Effector memory CD8-positive, alpha-beta T cell (primary cell): ENCODE measurements at places on chromosomes 5 and 9.
A peak's percentile ranks its signal among the peaks of the same experiment; 100 is the strongest.

GRCh38 chr5:133531594-133531993 is 80.7 kb downstream of the FSTL4 start:
- no peaks in the 10 kb centered on the region for H3K36me3 ChIP-seq
- peaks cover 19% of the 10 kb centered on the region for H3K27me3 ChIP-seq

GRCh38 chr9:95373069-95373681 is 55.7 kb upstream of the FANCC start:
- no peaks in the 10 kb centered on the region for H3K36me3 ChIP-seq
- H3K27ac ChIP-seq, result no peak overlapping the region
- H3K4me3 ChIP-seq, result no peak overlapping the region
- H3K27me3 ChIP-seq, result peaks cover 75% of the 10 kb centered on the region
- DNase-seq, result no peak

DNA sequence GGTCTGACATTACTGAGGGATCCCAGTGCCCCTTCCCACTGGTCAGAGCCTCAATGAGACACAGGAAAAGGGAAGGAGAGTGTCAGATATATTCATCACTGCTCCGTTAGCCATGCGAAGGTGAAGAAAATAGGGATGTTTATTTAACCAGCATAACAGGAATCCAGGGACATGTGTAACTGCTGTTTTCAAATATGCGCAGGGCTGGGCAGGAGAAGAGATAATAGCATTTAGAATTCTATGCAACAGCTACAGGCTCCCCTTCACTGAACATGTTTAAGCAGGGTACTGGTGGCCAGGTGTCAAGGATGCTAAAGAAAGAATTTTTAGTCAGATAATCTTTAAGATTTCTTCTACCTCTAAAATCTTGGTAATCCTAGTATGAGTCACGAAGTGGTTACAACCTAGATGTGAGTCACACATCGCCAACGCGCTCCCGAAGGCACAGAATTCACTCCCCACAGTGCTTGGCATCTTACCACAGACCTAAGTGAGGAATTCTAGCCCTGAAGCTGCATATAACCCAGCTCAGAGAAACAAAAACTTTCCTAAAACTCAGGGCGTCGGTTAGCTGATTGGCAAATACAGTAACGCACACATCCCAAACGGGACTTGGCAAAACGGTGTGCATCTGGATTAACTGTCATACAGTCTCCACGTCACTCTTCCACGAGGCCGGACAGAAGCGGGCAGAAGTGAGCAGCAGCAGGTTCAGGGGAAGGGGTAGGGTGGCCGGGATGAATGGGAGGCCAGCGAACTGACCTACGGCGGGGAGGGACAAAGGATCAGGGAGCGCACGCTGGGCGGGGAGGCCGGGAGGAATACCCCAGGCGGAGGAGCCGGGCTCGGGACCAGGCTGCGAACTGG is 1.1 kb downstream of the CTNNAL1 start:
- H3K4me1 ChIP-seq, result peaks cover 19% of the 10 kb centered on the region
- peaks cover 9% of the 10 kb centered on the region for H3K36me3 ChIP-seq
- DNase-seq, result peak; percentile 2
- peak overlapping the region; percentile 98 for H3K4me3 ChIP-seq
- no peaks in the 10 kb centered on the region for H3K27me3 ChIP-seq

- H3K4me1 ChIP-seq, result peaks cover 5% of the 10 kb centered on the region
- no peak for DNase-seq
- no peaks in the 10 kb centered on the region for H3K27me3 ChIP-seq
- no peak overlapping the region for H3K4me3 ChIP-seq
- peaks cover 13% of the 10 kb centered on the region for H3K36me3 ChIP-seq
Observed at GRCh38 chr9:130051855-130052254, 1.9 kb upstream of the GPR107 start.

DNA sequence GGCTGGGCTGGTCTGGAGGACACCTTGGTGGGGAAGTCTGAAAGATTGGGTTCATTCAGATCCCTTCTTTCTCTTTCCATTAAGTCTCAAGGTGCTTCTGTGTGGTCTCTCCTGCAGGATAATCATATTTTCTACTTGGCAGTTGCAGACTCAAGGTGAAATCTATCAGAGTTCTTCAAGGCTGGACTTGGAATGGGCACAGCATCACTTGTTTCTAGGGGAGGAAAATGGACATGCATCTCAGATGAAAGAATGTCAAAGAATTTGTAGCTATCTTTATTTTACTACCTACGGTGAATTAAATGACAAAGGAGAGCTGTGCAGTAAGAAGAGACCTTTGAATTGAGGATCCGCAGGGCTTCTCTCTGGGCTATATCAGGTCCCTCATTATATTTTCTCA is 69.8 kb upstream of the PAPPA start:
- no peaks in the 10 kb centered on the region for H3K36me3 ChIP-seq
- no peak overlapping the region for H3K4me3 ChIP-seq
- DNase-seq, result no peak
- no peak overlapping the region for H3K27ac ChIP-seq

DNA sequence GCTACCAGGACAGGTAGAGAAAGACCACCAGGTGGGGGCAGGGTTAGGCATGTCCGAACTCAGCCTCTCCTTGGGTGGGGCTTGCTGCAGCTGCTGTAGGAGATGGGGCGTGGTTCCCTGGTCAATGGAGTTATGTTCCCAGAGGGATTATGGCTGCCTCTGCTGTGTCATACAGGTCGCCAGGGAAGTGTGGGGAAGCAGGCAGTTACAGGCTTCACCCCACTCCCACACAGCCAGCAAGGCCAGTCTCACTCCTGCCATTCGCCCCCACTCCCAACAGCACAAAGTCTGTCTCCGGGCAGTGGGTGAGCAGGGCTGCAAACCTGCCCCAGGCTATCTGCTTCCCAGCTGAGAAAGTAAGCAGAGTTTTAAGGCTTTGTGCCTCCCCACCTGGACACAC is 20.0 kb upstream of the CEP72 start:
- peaks cover 51% of the 10 kb centered on the region for H3K27me3 ChIP-seq
- H3K36me3 ChIP-seq, result no peaks in the 10 kb centered on the region

GRCh38 chr5:67896311-67896929 is 319.1 kb upstream of the PIK3R1 start:
- no peak overlapping the region for H3K27ac ChIP-seq
- peaks cover 5% of the 10 kb centered on the region for H3K36me3 ChIP-seq

DNA sequence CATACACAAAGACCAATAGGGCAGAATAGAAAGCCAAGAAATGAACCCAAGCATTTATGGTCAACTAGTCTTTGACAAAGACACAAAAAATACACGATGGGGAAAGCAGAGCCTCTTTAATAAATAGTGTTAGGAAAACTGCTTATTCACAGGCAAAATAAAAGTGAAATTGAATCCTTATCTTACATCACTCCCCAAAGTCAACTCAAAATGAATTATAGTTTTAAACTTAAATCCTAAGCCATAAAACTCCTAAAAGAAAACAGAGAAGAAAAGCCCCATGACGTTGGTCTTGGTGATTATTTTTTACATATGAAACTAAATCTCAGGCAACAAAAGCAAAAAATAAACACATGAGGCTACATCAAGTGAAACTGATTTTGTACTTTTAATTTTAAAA is 46.8 kb downstream of the CHSY3 start:
- no peak for DNase-seq
- no peak overlapping the region for H3K27ac ChIP-seq
- no peaks in the 10 kb centered on the region for H3K36me3 ChIP-seq
- no peaks in the 10 kb centered on the region for H3K27me3 ChIP-seq
- H3K4me3 ChIP-seq, result no peak overlapping the region

DNA sequence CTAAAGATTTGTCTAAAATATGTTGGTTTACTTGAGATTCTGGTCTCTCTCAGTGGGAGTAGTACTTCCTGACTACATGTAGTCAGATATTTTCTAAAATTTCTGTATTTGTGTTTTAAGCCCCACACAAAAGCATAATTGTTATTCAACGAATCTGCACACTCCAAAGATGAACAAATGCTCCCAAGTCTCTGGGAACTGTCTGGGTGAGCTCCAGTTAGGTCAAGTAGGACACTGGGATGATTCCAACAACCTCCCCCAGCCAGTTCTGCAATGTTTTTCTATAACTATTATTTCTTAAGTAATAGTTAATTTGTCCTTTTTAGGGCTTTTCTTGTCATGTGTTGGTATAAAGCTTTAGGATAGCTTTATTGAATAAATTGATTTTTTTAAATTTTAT is 174.6 kb downstream of the FAM174A start:
- H3K27me3 ChIP-seq, result no peaks in the 10 kb centered on the region
- DNase-seq, result no peak
- peaks cover 2% of the 10 kb centered on the region for H3K4me1 ChIP-seq
- H3K4me3 ChIP-seq, result no peak overlapping the region
- no peak overlapping the region for H3K27ac ChIP-seq

DNA sequence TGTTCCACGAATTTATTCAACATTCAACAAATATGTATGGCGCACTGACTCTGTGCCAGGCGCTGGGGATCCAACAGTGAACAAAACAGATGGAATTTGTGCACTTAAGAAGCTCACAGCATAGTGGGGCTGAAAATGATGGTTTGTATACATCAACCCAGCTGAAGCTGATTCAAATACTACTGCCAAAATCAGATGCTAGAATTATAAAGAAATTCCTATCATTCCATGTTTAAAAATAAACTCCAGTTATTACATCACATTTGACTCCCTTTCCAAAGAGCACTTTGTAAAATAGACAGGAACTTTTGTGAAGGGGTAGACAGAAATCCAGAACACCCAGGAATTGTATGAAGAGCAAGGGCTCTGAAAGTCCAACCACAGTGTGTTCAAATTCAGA is 54.1 kb downstream of the ZNF608 start:
- no peaks in the 10 kb centered on the region for H3K27me3 ChIP-seq
- no peaks in the 10 kb centered on the region for H3K4me1 ChIP-seq

- H3K27ac ChIP-seq, result no peak overlapping the region
- peaks cover 7% of the 10 kb centered on the region for H3K36me3 ChIP-seq
- H3K4me3 ChIP-seq, result no peak overlapping the region
- no peaks in the 10 kb centered on the region for H3K4me1 ChIP-seq
- no peaks in the 10 kb centered on the region for H3K27me3 ChIP-seq
- DNase-seq, result no peak
Observed at GRCh38 chr5:171845857-171846256, 60.2 kb downstream of the SMIM23 start.

DNA sequence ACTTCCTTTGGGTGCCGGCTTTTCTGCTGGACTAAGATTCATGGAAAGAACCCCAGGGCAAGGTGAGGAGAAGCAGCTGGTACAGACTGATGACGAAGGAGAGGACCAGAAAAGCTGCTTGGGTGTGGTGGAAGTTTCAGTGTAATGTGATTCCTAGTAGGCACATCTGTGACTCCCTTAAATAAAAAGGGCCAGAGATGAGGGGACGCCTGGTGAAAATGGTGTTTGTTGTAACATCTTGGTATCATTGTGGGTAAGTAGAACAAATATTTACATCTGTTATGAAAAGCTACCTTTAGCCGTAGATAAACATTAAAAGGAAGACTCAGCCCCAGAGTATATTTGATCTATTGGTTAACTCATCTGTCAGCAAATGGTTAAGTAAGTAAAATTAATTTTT is 33.8 kb downstream of the OTULINL start:
- peaks cover 33% of the 10 kb centered on the region for H3K36me3 ChIP-seq
- H3K4me1 ChIP-seq, result no peaks in the 10 kb centered on the region
- H3K27ac ChIP-seq, result no peak overlapping the region
- no peaks in the 10 kb centered on the region for H3K27me3 ChIP-seq
- no peak for DNase-seq

GRCh38 chr9:99352826-99353225 is 130.7 kb downstream of the SEC61B start:
- H3K4me1 ChIP-seq, result no peaks in the 10 kb centered on the region
- DNase-seq, result no peak
- H3K36me3 ChIP-seq, result peaks cover 3% of the 10 kb centered on the region
- H3K27ac ChIP-seq, result no peak overlapping the region
- H3K4me3 ChIP-seq, result no peak overlapping the region
- peaks cover 44% of the 10 kb centered on the region for H3K27me3 ChIP-seq

DNA sequence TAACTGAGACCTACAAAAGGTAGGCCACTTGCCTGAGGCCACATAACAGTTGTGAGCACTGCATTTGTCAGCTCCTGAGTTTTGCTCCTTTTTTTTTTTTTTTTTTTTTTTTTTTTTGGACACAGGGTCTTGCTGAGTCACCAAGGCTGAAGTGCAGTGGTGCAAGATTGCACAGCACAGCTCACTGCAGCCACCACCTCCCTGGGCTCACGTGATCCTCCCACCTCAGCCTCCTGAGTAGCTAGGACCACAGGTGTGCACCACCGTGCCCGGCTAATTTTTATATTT is 37.1 kb downstream of the LAMC3 start:
- H3K4me3 ChIP-seq, result no peak overlapping the region
- peaks cover 34% of the 10 kb centered on the region for H3K27me3 ChIP-seq
- no peak for DNase-seq
- no peaks in the 10 kb centered on the region for H3K4me1 ChIP-seq
- peaks cover 3% of the 10 kb centered on the region for H3K36me3 ChIP-seq
- no peak overlapping the region for H3K27ac ChIP-seq

DNA sequence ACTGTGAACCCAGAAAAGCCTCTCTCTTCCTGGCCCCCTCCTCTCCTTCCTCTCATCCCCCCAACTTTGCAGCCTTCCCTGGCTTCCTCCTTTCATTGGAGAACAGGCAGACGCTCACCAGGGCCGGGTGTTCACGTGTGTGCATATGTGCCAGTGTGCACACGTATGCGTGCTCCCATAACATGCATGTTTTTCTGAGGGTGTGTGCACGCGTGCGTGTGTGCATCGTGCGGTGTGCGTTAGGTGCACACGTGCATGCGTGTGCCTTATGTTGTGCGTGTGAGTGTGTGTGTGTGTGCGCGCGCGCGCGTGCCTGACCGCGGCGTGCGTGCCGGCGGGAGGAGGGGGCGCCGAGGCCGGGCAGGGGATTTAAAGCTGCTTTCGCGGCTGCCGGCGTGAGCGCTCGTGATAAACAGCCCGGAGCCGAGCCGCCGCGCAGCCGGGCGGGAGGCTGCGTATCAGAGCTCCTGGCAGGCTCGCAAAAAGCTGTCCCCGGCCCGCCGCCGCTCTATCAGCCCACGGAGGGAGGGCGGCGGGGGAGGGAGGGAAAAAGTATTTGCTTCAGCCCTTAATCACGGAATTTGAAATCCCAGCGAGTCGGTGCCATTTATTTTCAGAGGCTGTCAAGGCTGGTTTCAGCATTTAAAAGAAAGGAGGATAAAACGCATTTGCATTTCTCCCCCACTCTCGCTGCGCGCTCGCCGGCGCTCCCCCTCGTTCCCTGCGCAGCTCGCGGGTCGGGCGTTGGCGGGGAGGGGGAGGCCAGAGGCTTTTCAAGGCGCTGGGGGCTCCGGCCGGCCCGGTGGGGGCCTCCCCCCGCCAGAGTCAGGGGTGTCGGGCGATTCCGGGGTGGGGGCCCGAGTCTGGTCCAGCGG is 183.9 kb downstream of the C9orf50 start:
- no peaks in the 10 kb centered on the region for H3K36me3 ChIP-seq
- peak overlapping the region; percentile 82 for H3K4me3 ChIP-seq
- peak overlapping the region; percentile 0 for H3K27ac ChIP-seq

DNA sequence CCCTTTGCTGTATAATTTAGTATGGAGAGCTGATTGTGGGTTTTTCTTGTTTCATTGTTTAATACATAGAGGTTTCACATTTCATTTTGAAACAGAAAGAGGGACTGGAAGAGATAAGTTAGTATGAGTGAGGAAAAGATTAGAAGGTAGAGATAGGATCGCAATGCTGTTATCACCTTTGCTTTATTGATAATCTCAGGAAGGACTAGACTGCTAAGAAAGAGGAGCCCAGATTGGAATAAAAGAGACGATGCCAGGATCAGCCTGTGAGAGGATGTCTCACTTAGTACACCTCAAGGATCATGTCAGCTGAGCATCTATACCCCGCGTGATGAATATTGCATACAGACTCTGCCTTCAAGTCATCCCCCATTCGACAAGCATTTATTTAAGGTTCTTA is 178.0 kb upstream of the DMAC1 start:
- peaks cover 51% of the 10 kb centered on the region for H3K4me1 ChIP-seq
- no peak overlapping the region for H3K27ac ChIP-seq
- no peaks in the 10 kb centered on the region for H3K27me3 ChIP-seq
- DNase-seq, result no peak
- peak overlapping the region; percentile 0 for H3K4me3 ChIP-seq
